Stimulated activated CD8-positive, alpha-beta memory T cell treated with anti-CD3 and anti-CD28 coated beads, Interleukin-2, amount 100 ng/mL, for 1 hour (primary cell): ENCODE measurements at places on chromosomes 2 and 18.

GRCh38 chr18:50659091-50660003 lies 99.5 kb downstream of the MAPK4 start:
- no peak for DNase-seq

DNA sequence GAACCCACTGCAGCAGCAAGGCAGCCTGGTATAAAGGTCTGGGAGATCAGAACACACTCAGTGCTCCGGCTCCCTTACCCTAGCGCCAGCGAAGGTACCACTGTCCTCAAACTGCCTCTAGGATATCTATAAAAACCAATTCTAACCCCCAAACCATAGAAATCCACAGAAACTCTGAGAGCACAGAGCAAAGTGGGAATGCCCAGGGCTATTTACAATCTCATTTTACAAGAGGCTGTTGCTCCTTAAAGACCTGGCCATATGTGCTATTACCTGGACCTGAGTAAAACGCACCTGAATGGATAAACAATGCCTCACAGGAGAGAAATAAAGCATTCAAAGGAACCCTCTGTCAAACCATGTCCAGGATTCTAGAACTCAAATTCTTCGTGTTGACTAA lies 4.3 kb downstream of the STK39 start:
- no peak for DNase-seq

GRCh38 chr2:95505222-95505621 lies 20.7 kb upstream of the TRIM43B start:
- no peak for DNase-seq

- no peak for DNase-seq
These were observed 1662.1 kb upstream of the NXPH2 start for GRCh38 chr2:140442319-140442718.

DNA sequence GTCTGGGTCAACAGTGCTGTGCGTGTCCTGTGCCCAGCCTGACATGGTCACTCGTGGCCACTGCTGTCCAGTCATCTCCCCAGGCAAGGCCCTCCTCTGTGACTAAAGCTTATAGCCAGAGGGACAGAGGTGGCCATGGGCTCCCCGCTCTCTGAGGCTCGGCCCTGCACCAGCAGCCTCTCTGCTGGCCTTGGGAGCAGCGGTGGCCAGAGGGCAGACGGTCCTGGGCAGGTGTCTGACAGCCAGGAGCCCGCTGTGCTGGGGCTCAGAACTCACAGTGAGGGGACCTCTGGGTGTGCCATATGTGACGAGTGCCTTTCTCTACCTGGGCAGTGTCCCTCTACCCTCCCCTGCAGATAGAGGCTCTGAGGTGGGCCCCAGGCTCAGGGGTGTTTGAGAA lies 98.7 kb downstream of the FAM210A start:
- DNase-seq, result no peak
